Tibial nerve (tissue), 4 donors: ENCODE measurements at places on chromosomes 1 and 21.

- no peak for DNase-seq
- peaks cover 5% of the 10 kb centered on the region for H3K36me3 ChIP-seq
- H3K4me1 ChIP-seq = peaks cover 20% of the 10 kb centered on the region
- H3K4me3 ChIP-seq = no peak overlapping the region
- H3K27ac ChIP-seq = no peak overlapping the region
Observed at GRCh38 chr1:39124282-39124681, 80.2 kb upstream of the MACF1 start.

DNA sequence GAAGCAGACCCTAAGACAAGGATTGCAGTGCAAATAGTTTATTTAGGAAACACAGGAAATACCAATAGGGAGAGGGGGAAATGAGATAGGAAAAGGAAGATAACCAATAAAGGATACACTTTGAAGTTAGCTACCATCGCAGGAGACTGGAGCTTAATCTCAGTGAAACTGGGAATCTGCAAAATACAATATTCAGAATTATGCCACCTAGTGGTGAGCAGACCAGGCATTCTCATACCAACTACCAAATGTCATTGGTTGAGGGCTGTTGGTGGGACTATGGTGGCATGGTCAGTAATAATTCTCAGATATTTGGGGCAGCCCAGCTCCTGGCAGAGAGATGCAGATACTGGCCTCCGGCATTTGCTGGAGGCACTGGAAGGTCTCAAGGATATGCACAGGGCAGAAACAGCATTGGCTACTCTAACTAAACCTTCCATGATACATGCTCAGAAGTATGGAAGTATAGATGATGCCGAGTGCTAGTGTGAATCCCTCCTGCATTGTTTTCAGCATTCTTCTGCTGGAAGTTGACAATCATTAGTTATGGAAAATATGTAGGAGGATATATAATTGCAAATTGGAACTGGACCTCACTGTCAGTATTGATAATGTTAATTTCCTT, 11.8 kb upstream of the ZFP69B start:
- no peak overlapping the region for H3K27ac ChIP-seq
- no peaks in the 10 kb centered on the region for H3K36me3 ChIP-seq
- H3K27me3 ChIP-seq = no peaks in the 10 kb centered on the region
- no peaks in the 10 kb centered on the region for H3K4me1 ChIP-seq

- H3K36me3 ChIP-seq = no peaks in the 10 kb centered on the region
- no peak overlapping the region for H3K27ac ChIP-seq
- H3K27me3 ChIP-seq = no peaks in the 10 kb centered on the region
- no peaks in the 10 kb centered on the region for H3K4me1 ChIP-seq
- no peak for DNase-seq
Observed at GRCh38 chr1:170254371-170254770, 108.6 kb downstream of the NTMT2 start.

DNA sequence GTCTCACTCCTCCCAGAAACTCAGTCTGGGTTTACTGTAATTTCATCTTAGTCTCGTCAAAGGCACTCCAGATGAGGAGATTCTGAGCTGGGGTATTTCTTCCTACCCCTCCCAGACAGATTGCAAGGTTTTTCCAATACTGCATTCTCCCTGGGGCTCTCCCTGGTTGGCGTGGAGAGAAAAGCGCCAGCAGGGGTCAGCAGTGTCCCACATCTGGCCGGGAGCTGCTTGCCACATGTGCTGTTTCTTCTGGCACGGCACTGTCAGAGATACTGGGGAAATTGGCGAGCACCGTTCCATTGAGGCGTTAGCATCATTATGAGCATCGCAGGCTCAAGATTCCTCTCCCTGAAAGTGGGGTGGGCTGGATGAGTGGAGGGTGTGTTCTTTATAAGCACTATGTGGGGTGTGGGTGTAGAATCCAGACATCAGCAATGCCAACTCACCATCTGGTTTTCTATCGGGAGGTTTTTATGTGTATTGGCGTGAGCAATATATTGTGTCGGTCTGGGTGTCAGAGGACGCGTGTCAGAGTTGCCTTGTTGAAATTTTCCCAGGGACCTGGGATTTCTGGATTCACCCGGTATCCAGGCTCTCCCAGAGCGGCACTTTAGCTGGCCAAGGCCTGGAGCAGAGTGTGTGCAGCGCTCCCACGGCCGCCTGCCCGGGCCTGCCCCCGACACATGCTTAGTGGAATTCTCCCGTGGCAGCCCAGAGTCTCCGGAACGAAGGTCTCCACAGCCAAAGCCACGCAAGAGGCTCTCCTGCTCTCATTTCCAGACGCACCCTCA, 8.0 kb upstream of the NAV1 start:
- no peaks in the 10 kb centered on the region for H3K36me3 ChIP-seq
- no peaks in the 10 kb centered on the region for H3K27me3 ChIP-seq
- H3K4me3 ChIP-seq = no peak overlapping the region
- peak; percentile 94 for DNase-seq

DNA sequence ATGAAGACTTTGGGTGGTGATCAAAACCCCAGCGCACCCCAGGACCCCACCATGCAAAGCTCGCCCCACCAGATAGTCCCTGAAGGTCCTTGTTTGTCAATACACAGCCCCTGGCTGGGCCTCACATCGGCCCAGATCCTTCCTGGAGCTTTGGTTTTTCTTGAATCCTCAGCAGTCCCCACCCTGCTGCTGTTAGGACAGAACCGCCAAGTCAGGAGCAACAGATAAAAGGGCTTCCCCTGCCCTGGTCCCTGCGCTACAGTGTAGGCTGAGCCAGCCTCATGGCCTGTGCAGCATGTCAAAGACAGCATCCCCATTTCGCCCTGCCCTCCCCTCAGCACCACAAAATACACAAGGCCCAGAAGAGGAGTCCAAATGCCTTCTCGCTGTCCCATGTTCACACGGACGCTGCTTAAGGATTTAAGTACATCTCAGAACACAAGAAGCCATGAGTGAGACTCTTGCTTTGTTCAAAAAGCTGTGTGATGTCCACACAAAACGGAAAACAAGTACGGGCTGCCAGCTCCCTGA, 65.7 kb downstream of the PSMG1 start:
- no peak overlapping the region for H3K4me3 ChIP-seq
- H3K27me3 ChIP-seq = no peaks in the 10 kb centered on the region
- no peaks in the 10 kb centered on the region for H3K36me3 ChIP-seq

- no peaks in the 10 kb centered on the region for H3K36me3 ChIP-seq
- H3K4me3 ChIP-seq = no peak overlapping the region
- DNase-seq = no peak
- H3K27me3 ChIP-seq = no peaks in the 10 kb centered on the region
- H3K27ac ChIP-seq = no peak overlapping the region
- no peaks in the 10 kb centered on the region for H3K4me1 ChIP-seq
Observed at GRCh38 chr1:6033986-6034749, 11.5 kb upstream of the KCNAB2 start.

- H3K27ac ChIP-seq = peak overlapping the region; percentile 92
- H3K27me3 ChIP-seq = no peaks in the 10 kb centered on the region
- H3K4me1 ChIP-seq = peaks cover 60% of the 10 kb centered on the region
- peak overlapping the region; percentile 20 for H3K4me3 ChIP-seq
- no peaks in the 10 kb centered on the region for H3K36me3 ChIP-seq
- peak; percentile 72 for DNase-seq
Observed at GRCh38 chr1:153608742-153609584, 4.0 kb downstream of the S100A16 start.

DNA sequence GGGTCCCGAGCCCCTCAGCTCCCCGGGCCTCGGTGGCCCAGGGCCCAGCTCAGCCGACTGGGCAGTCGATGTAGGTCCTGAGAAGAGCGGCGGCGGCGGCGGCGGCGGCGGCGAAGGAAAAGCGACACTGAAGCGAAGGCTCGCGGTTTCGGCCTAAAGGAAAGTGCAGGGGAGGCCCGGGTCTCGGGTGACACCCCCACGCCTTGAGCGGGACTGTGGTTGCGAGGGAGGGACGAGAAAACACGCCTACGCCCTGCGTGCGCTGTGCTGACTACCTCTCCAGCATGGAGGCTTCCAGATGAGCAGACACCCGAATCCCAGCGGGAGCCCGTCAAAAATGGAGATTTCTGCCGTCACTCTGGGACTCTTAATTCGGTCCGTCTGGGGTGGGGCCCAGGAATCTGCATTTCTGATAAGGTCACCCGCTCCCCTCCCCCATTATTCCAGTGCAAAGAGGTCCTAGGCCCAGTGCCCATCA, 31.2 kb downstream of the DNTTIP2 start:
- H3K4me1 ChIP-seq = no peaks in the 10 kb centered on the region
- no peaks in the 10 kb centered on the region for H3K27me3 ChIP-seq
- peak; percentile 46 for DNase-seq
- peak overlapping the region; percentile 94 for H3K4me3 ChIP-seq

DNA sequence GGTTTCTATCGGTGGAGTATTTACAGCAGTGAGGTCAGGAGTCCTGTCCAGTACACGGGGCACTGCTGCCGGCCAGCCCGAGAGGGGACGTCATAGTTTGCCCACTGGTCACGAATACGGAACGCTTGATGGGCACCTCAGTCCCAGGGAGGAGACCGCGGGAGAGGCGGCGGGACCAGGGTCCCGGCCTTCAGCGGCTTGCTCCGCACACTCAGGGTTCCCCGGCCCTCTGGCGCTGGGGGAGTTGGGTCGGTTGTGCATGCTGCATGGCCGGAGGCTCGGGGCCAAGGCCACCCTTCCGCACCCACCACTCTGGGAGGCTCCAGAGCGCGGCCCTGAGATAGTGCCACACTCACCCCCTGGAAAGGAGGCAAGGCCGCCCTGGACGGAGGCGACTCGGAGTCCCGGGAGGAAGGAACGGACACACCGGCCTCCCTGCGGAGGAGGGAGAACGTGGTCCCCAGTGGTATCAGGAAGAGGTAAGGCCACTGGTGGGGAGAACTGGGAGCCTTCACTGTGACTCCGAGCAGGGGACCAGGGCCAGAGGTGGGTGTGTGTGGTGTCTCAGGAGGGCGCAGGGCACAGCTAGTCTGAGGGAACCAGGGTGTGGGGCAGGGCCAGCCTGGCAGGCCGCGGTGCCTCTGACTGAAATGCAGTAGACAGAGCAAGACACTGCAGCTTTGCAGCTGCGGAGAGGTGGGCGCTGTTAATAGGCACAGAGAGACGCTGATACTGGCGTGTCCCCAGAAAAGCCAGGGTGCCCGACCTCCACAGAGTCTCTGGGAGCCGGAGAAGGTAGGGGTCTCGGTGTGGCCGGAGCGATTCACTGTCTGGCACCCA, 28.6 kb upstream of the PRSS38 start:
- H3K36me3 ChIP-seq = no peaks in the 10 kb centered on the region
- H3K4me3 ChIP-seq = peak overlapping the region; percentile 79
- peaks cover 17% of the 10 kb centered on the region for H3K4me1 ChIP-seq
- H3K27me3 ChIP-seq = no peaks in the 10 kb centered on the region

DNA sequence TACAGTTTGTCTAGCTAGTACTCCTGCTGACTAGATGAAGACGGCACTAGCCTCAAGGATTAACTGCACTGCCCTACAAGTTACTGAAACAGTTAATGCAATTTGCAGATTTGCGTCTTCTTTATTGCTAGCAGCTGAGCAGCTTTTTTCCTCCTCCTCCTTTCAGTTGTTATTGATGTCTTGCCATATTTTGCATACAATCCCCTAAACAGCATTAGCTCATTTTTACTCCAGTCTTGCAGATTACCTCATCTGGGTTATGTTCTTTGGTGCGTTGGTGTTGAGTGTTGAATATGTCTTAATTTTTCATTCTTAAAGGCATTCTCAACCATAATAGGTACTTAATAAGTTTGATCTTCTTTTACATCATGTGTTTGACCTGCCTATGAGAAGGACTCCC, 363.4 kb upstream of the LYPLAL1 start:
- no peak for DNase-seq
- no peaks in the 10 kb centered on the region for H3K27me3 ChIP-seq
- H3K36me3 ChIP-seq = no peaks in the 10 kb centered on the region
- no peak overlapping the region for H3K27ac ChIP-seq
- H3K4me1 ChIP-seq = peaks cover 15% of the 10 kb centered on the region

DNA sequence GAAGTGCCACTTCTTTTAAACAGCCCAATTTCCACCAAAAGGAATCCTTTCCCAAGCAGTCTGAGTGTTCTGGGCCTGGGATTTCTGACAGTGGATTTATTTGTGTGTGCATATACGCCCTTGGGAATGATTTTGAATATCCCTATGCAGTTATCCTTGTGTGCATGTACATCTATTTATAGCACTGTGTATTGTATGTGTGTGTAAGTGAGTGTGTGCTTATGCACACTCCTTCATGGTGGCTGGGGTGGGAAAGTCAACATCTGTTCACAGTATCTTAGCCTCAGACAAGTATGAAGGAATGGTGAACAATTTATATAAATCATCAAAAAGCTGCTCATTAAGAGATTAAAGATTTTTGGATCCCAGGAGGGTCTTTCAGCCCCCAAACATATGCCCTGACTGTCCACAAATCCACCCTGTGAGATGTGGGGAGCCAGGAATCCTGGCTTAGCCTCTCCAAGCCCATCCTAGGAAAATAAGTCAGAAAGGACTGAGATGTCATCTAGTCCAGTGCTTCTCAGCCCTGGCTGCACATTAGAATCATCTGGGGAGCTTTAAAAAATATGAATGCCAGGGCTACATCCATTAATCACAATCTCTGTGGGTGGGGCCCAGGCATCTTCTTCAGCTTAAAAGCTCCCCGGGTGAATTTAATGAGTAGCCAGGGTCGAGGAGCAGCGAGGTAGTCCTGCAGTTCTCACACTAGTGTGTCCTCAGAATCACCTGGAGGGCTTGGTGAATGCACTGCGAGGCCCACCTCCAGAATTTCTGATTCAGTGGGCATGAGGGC, 101.4 kb downstream of the PLXNA2 start:
- DNase-seq = no peak
- no peaks in the 10 kb centered on the region for H3K36me3 ChIP-seq
- no peaks in the 10 kb centered on the region for H3K4me1 ChIP-seq
- H3K27ac ChIP-seq = no peak overlapping the region
- H3K27me3 ChIP-seq = no peaks in the 10 kb centered on the region

DNA sequence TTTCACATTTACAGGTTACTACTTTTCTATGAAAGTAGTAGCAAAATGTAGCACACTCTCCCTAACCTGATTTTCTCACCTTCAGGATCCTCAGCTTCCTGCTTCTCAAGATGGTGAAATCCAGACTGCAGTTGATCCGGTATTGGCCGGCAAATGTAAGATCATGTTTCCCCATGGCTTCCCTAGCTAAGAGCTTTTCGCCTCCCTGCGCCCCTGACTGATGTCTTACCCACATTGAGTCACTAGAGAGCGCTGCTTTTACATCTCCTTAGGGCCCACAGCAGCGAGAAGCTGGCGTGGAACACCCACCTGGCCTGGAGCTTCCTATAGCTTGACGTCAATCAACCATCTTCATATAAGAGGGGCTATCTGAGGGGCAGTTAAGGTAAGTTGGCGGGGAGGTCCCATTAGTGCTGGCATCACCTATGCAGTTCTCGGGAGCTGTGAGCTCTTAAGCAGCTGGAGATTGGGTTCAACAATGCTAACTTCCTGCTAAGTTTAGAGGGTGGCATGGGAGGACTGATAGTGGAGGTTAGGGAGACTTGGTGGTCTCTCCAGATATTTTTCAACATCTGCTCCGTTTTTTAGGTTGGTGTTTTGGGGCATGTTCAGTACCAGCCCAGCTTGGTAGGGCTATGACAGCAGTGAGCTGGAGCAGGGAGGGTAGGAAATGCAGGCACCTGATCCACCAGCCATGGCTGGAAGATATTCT, 5.5 kb downstream of the PTPN7 start:
- H3K4me3 ChIP-seq = no peak overlapping the region
- no peak for DNase-seq
- no peaks in the 10 kb centered on the region for H3K36me3 ChIP-seq
- H3K27me3 ChIP-seq = no peaks in the 10 kb centered on the region
